Frontal cortex (tissue), 4 donors: ENCODE measurements at places on chromosomes 5 and 9. TPM values are rescaled to one million over a fixed set of nuclear protein-coding genes. Genes with fewer than 3 reads are reported as not detected.

Gene PCDHB12
- 12.6 TPM for total RNA-seq

Gene PAPPA
- total RNA-seq, result under 0.01 TPM

Gene TMEM215
- total RNA-seq, result 0.82 TPM

Gene PJA2
- total RNA-seq, result 297 TPM

Gene PAX5
- total RNA-seq, result not detected

Gene KCNN2
- 29.8 TPM for total RNA-seq

Gene SYK
- total RNA-seq, result 2.0 TPM

Gene SLC28A3
- total RNA-seq, result not detected

Gene OTULINL
- total RNA-seq, result 18.8 TPM

Gene IL4
- not detected for total RNA-seq

Gene CDH9
- total RNA-seq, result 31.4 TPM

Gene ARL14EPL
- not detected for total RNA-seq

Gene CATSPER3
- total RNA-seq, result 0.82 TPM

Gene ZNF883
- total RNA-seq, result 28.1 TPM

Gene SPINK1
- total RNA-seq, result not detected

Gene LHX6
- total RNA-seq, result 11.8 TPM

Gene ADAMTSL2
- 2.4 TPM for total RNA-seq

Gene TEX48
- total RNA-seq, result not detected

Gene TRIM23
- total RNA-seq, result 97.8 TPM

Gene C9
- under 0.01 TPM for total RNA-seq

Gene NEUROG1
- 0.41 TPM for total RNA-seq

Gene PRSS3
- total RNA-seq, result 1.2 TPM

Gene IFNA2
- not detected for total RNA-seq

Gene JADE2
- 2.4 TPM for total RNA-seq

Gene TAF1L
- under 0.01 TPM for total RNA-seq
